ENCODE measurements at places on chromosomes 5 and 9.

GRCh38 chr5:91332267-91333045, 50.7 kb downstream of the ARRDC3 start:
- peak; percentile 10 for DNase-seq

- no peak for DNase-seq
Observed at GRCh38 chr5:10505517-10506095, 58.3 kb upstream of the ANKRD33B start.

DNA sequence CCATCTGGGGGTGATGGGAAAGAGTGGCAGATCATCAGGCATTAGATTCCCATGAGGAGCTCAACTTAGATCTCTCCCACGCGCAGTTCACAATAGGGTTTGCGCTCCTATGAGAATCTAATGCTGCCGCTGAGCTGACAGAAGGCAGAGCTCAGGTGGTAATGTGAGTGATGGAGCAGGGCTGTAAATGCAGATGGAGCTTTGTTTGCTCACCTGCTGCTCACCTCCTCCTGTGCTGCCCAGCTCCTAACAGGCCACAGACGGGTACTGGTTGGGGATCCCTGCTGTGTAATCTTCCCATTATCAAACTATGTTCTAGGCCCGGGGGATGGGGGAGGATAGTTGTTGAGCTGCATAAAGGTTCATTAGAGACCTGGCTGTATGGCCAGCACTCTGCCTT, 58.4 kb downstream of the UGCG start:
- DNase-seq: no peak

DNA sequence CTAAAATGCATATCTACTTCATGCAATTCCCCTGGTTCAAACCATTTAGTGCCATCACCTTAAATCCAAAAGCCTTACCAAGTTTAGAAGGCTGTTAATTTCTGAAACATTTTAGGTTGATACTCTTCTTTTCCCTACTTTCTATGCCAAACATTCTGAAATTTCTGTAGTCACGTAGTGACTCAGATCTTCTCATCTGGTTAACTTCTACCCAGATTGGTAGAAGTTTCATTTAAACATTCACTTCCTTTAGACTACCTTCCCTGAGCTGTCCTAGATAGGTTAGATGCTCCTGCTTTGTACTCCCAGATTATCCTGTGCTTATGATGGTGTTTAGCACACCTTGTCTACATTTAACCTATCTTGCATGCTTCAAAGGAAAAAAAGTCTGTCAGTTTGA, 9.9 kb downstream of the RAD50 start:
- no peak for DNase-seq

- no peak for DNase-seq
Observed at GRCh38 chr9:130347931-130348330, 82.4 kb downstream of the HMCN2 start.

GRCh38 chr9:109872901-109873300, 92.9 kb downstream of the PALM2AKAP2 start:
- DNase-seq: no peak

DNA sequence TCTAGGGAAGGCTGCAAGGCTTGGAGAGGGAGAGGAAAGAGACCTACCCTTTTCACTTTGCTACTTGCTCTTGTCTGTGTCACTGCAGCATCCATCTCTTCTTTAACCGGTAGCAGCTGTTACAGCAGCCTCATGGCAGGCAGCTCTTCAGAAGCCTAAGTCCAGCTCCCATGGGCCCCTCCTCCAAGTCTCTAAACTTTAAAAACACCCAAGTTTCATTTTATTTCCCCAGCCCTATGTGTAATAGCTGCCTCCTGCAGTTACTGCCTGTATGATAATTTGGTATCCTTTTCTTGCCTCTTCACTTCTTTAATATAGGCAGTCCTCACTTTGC, 313.1 kb upstream of the PIK3R1 start:
- DNase-seq: no peak

- DNase-seq: no peak
Observed at GRCh38 chr5:107806705-107807104, 136.0 kb upstream of the EFNA5 start.

DNA sequence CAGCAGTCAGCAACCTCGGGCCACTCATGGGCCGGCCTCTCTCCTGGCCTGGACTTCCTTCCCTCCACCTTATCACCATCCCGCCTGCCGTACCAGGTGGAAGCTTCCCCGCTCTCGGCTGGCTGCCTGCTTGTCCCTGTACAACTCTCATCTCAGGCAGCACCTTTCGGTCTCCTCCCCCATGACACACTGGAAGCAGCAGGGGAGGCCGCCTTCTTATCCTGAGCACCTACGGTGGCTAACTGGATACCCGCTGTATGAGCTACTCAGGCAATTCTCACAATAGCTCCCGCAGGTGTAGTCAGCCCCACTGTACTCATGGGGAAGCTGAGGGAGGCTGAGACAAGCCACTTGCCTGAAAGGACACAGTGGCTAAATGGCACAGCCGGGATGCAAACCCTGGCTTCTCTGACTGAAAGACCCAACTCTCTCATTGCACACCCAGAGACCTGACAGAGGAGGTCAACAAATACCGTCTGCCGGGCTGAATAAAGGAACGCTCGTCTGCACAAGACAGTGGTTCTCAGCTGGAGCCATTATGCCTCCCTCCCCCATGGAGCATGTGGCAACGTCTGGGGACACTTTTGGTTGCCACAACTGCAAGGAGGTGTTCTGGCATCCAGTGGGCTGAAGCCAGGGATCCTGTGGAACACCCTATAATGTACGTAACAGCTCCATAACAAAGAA, 9.6 kb downstream of the STK10 start:
- no peak for DNase-seq

DNA sequence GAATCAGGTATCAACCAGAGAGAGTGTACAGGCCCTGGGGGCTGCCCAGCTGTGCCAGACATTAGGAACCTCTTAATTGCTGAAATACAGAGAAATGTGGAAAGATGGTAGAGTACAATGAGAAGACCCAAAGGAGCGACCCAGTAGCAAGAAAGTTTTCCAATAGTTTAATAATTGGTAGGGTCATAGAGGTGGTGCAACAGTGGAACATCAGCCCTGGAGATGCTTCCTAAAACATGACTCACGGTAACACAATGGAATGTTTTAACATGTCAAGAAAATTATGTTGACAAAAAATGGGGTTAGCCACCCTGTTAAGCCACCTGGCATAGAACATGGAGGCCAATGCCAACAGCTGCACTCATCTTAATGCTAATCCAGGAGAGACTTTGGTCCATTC, 284.1 kb downstream of the ELAVL2 start:
- DNase-seq: no peak

DNA sequence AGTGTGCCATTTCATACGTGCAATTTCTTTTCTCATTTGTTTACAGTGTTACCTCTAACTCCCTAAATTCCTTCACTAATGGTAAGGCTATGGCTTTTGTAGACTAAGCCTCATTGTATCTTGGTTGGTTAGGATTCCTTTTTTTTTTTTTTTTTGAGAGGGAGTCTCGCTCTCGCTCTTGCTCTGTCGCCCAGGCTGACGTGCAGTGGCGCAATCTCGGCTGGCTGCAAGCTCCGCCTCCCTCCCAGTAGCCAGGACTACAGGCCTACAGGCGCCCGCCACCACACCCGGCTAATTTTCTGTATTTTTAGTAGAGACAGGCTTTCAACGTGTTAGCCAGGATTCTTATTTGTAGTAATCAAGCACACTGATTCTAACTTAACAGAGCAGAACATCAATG, 57.7 kb downstream of the SPEF2 start:
- no peak for DNase-seq

Measured in stimulated activated CD4-positive, alpha-beta T cell treated with anti-CD3 and anti-CD28 coated beads, Interleukin-4, amount 100 ng/mL, for 24 hours (primary cell).